CD4-positive, CD25-positive, alpha-beta regulatory T cell (primary cell): ENCODE measurements at places on chromosomes 7 and 10. TPM values are rescaled to one million over a fixed set of nuclear protein-coding genes. Genes with fewer than 3 reads are reported as not detected.
A peak's percentile ranks its signal among the peaks of the same experiment; 100 is the strongest.

The SH2B2 gene
- 0.70 TPM for polyA plus RNA-seq

DNA sequence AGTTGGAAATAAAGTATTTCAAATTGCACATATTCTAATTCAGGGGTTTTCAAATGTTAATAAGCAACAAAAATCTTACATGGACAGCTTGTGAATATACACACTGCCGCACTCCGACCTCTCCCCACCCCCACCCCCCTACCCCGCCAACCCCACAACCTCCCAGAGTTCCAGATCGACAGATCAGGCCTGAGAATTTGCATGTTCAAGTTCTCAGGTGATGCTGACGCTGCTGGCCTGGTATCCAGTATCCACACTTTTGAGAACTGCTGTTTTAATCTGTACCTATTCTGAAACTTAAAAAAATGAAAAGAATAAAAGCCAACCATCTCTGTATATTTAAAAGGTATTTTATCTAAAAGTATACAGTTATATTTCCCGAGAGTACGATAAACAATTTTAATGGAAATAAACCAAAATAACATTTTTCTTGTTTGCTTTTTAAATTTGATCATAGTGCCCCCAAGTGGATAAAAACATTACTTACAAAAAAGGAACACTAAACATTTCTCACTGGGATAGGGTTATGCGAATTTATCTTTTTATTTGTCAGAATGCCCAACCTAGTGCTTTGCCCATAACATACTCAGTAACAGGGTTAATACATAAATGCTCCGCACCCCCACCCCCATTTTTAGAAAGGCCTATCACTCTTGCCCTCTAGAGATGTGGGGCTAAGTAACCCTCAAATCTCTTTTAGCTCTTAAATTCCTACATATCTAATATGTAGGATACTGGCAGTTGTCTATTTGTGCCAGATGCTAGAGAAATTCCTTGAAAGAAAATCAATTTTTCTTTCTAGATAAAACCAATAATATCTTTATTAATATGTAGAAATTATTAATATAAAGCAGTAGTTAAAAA lies 166.3 kb downstream of the RNF133 start:
- H3K36me3 ChIP-seq: no peaks in the 10 kb centered on the region
- H3K27me3 ChIP-seq: no peaks in the 10 kb centered on the region
- no peak overlapping the region for H3K27ac ChIP-seq
- no peaks in the 10 kb centered on the region for H3K4me1 ChIP-seq

- no peaks in the 10 kb centered on the region for H3K36me3 ChIP-seq
- H3K27me3 ChIP-seq: no peaks in the 10 kb centered on the region
- no peak for DNase-seq
- H3K27ac ChIP-seq: no peak overlapping the region
These were observed 609.0 kb upstream of the DPP6 start for GRCh38 chr7:153443032-153443701.

- H3K27me3 ChIP-seq: no peaks in the 10 kb centered on the region
- H3K27ac ChIP-seq: peak overlapping the region; percentile 91
- peaks cover 52% of the 10 kb centered on the region for H3K4me1 ChIP-seq
- peaks cover 17% of the 10 kb centered on the region for H3K36me3 ChIP-seq
These were observed 1.8 kb downstream of the PARP12 start for GRCh38 chr7:140060788-140061606.
